ENCODE measurements at places on chromosomes 6 and 20.
A peak's percentile ranks its signal among the peaks of the same experiment; 100 is the strongest.

DNA sequence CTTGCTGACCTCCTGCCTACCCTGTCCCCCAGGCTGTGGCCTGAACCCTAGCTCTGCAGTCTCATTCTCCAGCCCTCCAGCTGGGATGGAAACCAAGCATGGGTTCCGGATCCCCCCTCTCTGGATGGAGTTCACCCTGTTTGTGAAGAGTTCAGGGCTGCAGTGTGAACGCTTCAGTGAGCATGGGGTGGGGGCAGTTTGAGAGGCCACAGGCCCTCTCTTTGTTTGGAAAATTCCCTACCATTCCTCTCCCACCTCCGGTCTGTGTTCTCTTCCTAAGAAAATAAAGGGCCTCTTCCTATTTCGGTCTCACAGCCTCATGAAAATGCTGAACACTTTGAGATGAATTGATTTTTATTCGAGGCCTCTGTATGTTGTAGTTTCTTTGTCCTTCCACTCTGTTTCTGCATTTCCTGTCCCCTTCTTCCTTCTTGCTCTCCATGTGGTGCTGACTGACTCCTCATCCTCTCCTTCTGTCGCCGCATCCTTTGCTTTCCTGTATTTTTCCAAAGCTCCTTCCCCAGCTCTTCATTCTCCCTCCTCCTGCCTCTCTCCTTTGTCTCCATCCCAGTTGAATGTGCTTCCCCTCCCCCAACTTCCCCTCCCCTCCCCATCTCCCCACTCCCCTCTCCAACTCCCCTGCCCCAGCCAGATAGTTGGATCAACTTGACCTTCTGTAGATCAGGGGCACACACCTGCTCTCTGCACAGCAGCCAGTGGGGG lies 2.4 kb upstream of the KCNK5 start:
- no peak for DNase-seq

DNA sequence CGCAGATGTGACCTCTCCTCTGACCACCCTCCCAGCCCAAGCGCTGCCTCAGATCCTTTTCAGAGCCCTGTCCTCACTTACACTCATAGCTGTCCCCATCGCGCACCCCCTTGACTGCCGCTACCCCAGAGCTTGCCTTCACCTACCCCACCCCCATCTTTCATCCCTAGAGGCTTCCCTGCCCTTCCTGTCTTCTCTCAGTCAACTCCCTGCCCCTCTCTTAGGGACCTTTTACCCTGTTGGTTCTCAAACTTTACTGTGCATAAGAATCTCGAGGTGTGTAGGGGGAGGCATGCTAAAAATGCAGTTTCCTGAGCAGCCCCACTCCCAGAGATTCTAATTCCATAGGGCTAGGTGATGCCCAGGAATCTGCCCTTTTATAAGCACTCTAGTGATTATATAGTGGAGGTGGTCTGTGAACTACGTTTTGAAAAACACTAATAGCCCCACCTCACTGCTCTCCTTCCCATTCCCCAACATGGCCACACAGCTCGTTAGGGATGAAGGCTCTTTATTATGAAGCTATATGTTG lies 725 bp downstream of the TM9SF4 start:
- no peak for DNase-seq

DNA sequence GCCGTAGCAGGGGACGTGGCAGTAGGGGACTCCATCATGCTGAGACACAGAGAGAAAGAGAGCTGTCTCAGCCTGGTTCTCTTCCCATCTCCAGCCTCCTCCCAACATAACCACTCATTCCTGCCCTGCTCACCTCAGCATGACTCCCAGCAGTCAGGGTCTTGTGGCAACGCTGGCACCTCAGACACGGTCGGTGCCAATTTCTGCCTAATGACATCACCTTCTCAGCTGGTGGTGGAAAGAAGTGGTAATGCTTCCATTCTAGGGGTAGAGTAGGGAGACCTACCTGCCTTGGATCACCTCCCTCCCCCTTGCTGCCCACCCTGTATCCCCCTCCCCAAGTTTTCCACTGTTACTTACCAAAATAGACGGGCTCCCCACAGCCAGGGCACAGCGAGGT lies 2.5 kb downstream of the CRIP3 start:
- no peak for DNase-seq

GRCh38 chr6:138521790-138522189 lies 22.5 kb upstream of the NHSL1 start:
- DNase-seq, result no peak

- DNase-seq, result peak; percentile 17
These were observed 22.5 kb downstream of the HLA-G start for GRCh38 chr6:29850011-29850553.

DNA sequence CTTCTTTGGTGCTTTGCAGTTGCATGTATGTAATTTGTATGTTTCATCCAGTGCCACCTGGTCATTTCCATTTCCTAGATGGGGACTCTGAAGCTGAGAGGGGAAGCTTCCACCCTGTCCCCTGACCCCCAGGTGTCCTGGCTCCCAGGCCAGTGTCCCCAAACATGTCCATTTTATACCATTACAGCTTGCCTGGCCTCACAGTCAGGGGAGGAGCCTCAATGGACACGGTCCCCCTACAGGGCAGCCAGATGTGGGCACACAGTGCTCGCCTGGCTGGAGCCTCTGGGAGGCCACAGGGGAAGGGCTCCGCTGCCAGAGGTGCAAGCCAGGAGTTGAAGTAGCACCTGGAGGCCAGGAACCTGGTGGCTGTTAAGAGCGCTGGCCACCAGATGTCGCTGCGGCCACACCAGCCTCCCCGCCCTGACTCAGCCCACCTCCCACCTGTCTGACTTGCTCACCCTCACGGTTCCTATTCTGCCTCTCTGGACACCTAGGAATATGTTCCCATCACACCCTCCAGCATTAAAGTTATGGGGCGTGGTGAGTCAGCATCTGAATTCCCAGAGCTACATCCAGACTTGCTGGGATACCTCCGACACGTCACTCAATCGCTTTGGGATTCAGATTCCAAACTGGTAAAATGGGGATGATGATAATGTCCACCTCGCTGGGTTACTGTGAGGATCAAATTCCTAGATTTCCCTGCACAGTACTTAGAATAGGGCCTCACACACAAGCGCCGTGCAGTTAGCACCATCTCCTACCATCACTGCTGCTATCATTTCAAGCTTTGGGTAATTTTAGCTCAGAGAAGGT lies 107.4 kb downstream of the SULF2 start:
- peak; percentile 43 for DNase-seq

- DNase-seq, result no peak
These were observed 129.2 kb upstream of the AKAP12 start for GRCh38 chr6:151110576-151110905.

DNA sequence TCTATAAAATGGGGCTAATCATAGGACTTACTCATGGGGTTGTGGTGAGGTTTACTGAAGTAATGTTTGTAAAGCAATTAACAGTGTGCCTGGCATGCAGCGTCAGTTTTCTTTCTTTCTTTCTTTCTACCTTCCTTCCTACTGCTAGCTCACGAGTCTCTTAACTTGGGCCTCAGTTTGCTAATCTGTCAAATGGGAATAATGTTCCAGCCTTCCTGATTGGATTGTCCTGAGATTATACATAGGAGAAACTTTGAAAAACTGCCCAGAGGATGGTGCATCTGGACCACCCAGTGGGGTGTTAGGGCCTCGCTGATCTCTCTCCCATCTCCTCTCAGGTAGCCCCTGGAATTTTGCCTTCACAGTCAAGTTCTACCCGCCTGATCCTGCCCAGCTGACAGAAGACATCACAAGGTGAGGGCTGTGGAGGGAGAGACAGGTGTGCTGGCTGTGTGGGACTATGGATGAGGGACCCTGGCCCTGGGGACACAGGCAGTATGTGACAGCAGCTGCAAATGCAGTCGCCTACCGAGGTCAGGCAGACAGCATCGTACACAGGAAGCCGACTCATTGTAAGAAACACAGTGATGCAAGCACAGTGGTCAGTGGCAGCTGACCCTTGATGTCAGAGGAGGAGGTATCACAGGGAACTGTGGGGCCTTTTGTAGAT lies 27.5 kb downstream of the EPB41L1 start:
- no peak for DNase-seq

DNA sequence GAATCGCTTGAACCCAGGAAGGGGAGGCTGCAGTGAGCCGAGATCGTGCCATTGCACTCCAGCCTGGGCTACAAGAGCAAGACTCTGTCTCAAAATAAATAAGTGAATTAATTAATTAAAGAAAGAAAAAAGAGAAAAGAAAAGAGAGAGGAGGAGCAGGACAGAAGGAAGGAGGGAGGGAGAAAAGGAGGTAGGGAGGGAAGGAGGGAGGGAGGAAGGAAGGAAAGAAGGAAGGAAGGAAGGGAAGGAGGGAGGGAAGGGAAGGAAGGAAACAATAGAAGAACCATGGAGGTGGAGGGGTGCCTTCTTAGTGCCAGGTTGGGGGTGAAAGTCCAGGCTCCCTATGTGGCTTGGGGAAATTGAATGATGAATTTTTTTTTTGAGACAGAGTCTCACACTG lies 6.5 kb upstream of the AHCY start:
- no peak for DNase-seq

DNA sequence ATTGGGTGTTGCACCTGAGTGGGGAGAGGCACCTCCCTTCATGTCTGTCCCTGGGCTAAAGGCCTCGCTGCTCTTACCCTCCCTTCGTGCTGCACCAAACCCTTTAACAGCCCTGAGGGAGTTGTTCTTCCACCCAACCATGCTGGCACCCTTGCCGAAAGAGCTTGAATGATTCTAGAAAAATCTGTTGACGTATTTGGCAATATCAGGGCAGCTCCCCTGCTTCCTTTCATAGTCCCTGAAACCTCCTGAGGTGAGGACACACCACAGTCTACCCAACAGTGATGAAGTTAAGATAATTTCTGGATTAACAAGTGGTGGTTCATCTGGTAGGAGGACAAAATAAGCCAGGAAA lies 15.3 kb downstream of the CD83 start:
- DNase-seq, result no peak

- DNase-seq, result no peak
These were observed 47.8 kb upstream of the TAGAP start for GRCh38 chr6:159092631-159093030.

DNA sequence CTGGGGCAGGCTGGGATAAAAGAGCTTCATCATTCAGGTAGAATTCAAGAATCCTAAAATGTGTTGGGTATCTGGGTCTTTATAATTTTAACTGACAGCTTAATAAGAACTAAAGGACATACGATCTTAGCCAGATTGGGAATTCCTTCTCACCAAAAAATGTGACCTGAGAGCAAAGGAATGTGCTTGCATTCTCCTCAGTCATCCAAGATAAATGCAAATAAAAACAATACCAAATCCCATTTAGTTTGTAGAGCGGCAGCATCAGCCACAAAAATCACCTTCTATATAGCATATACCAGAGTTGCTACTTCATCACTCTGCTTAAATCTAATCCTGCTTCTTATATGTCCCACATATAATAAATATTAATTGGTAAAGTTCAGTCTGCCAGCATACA lies 16.9 kb downstream of the USP49 start:
- no peak for DNase-seq

- no peak for DNase-seq
These were observed 246.1 kb downstream of the FOXA2 start for GRCh38 chr20:22338140-22338708.

DNA sequence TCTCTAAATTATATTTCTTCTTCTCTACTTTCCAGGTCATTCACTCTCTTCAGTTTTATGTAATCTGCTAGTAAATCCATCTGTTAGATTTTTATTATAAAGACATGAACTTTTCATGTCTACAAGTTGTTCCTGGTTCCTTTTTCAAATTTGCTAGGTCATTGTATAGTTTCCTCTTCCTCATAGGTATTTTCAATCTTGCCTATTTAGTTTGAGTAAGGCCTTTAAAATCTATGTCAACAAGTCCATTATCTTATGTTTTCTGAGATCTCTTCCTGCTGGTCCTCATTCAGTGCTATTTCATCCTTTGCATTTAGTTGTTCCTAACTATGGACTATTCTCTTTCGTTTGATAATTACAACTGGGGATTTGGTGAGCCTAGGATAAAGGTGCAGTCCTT lies 11.0 kb downstream of the RRBP1 start:
- no peak for DNase-seq

DNA sequence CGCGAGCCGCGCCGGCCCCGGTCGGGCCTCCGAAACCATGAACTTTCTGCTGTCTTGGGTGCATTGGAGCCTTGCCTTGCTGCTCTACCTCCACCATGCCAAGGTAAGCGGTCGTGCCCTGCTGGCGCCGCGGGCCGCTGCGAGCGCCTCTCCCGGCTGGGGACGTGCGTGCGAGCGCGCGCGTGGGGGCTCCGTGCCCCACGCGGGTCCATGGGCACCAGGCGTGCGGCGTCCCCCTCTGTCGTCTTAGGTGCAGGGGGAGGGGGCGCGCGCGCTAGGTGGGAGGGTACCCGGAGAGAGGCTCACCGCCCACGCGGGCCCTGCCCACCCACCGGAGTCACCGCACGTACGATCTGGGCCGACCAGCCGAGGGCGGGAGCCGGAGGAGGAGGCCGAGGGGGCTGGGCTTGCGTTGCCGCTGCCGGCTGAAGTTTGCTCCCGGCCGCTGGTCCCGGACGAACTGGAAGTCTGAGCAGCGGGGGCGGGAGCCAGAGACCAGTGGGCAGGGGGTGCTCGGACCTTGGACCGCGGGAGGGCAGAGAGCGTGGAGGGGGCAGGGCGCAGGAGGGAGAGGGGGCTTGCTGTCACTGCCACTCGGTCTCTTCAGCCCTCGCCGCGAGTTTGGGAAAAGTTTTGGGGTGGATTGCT lies 1.3 kb downstream of the VEGFA start:
- peak; percentile 42 for DNase-seq

GRCh38 chr6:140252099-140252498 lies 877.7 kb upstream of the CITED2 start:
- no peak for DNase-seq

DNA sequence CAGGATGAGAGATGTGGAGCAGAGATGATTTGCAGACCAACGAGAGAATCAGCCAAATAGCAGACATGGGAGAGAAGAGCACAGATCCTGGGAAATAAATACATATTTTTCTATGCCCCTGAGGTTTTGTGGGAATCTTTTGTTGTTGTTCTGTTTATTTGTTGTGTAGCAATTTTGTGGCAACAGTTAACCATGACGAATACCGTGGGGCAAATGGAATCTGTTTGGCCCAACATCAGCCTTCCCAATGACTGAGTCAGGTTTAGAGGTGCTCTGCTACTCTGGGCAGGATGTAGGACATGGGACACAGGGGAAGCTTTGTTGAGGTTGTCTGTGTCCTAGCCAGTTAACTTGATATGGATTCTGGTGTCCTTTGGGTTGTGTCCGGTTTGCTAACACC lies 7.9 kb upstream of the SLC2A10 start:
- DNase-seq, result no peak

- no peak for DNase-seq
These were observed 98.0 kb downstream of the FNDC1 start for GRCh38 chr6:159267165-159267564.

Data from CD4-positive, alpha-beta T cell treated with Interleukin-21 for 1 hour (primary cell).